ENCODE measurements at places on chromosomes 5 and 9.
A peak's percentile ranks its signal among the peaks of the same experiment; 100 is the strongest.

GRCh38 chr9:130172858-130173665 lies 858 bp downstream of the NCS1 start:
- DNase-seq: peak; percentile 36

DNA sequence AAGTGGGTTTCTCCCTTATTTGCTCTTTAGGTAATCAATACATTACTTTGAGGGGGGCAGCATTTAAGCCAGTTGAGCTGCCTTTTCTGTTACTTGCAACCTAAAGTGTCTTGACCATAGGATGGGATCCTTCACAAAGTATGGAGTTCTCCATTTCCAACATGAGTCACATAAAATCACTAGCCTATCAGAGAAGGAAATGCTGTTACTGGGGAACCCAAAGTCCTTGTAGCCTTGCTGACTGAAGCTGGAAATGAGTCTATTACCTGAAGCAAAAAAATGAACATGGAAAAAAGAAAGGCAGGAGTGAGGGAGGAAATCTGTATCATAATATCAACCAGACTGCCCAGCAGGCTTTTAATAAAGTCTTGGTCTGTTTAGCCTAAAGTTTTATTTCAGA lies 42.8 kb upstream of the SLIT3 start:
- no peak for DNase-seq

GRCh38 chr9:96075111-96075510 lies 199.6 kb downstream of the ERCC6L2 start:
- DNase-seq: no peak

GRCh38 chr5:117800261-117800660 lies 1188.1 kb downstream of the DTWD2 start:
- no peak for DNase-seq

GRCh38 chr9:121566481-121567465 lies 67.1 kb upstream of the GGTA1 start:
- DNase-seq: no peak

DNA sequence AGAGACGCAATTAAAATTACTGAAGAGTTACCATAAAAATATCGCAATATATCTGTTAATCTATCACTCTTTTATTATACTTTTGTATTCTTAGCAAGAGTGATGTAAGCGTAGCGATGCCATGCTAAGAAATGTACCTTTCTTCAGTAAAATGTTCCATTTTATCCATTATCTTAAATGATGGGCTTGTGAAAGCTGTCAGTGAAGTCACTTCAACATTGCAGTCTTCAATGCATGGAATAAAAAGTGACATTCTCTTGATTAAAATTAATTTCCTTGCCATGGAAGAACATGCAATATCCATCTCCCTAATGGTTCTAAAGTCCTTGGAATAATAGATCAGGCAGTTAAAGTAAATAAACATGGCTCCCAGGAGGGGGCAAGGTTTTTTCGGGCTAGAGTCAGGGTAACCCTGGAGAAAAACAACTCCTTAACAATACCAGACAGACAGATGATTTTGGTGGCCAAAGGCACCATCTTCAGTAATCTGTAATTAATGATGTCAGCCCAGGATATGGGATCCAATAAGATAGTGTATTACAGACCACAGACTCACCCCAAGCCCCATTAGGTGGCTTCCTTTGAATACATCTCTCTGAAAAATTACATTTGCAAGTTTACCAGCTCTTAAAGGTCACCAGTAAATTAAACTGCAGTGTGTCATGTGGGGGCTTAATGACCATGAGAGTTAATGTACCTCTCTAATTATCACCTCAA lies 677.1 kb downstream of the DTWD2 start:
- DNase-seq: no peak

DNA sequence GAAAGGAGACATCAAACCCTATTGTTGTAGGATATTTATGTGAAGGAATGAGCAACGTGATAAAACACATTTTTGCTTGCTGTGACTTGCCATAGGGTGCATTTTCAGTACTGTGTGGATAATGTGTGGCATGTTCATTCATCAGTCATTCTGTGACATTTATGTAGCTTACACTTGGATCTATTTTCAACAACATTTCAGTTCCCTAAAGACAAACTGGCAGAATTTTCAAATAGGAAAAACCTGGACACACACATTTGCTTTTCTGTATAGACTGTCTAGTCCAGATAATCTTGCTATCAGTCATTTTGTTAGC lies 127.7 kb downstream of the TMC1 start:
- no peak for DNase-seq

DNA sequence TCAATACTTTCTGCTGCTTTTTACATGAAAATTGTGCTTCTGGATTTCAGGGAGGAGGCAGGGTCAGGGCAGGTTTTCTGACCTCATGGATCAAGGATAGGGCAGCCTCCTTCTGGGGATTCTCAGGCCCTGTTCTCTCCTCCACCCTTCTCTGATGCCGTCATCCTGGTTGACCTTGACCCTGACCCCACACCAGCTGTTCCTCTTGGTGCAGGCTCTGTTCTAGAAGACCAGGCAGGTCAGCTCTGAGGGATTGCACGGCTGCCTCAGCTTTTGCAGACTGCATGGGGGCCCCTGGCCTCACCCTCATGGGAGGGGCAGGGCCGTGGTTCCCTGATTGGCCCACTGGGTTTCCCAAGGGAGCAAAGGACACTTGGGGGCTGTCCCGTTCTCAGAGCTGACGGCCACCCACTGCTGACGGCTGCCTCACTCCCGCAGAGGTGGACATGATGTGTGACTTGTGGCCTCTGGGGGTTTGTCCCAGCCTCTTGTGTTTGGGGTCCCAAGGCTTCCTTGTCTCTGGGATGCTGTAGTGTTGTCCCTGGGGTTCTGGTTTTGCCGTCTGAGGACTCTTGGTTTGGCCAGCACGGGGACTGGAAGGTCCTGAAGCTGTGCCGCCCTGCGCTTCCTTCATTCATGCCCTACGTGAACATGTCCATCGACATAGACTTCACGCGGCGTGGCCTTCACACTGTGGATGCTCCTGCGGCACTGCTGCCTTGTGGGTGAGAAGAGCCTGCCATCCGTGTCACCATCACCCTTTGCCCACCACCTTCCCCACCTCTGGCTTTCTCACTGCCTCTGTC lies 34.5 kb downstream of the CEP72 start:
- DNase-seq: no peak

DNA sequence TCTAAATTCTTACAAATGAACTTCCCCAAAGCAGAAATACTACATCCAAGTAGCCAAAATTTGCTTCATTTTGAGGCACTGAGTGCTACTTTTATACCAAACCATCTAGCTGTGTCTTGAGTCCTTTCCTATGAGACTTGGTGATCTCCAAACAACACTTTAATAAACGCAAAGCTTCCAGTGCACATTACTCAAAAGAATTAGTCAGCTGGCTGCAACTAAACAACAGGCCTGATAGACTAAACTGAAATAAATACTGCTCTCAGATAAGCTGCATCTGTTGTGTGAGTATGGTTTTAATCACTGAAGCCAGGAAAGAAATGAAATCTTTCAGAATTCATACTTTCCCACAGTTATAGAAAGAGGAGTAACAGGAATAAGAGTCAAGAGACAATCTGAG lies 80.3 kb downstream of the VCAN start:
- no peak for DNase-seq

GRCh38 chr5:143041461-143041860 lies 271.3 kb downstream of the ARHGAP26 start:
- DNase-seq: no peak

DNA sequence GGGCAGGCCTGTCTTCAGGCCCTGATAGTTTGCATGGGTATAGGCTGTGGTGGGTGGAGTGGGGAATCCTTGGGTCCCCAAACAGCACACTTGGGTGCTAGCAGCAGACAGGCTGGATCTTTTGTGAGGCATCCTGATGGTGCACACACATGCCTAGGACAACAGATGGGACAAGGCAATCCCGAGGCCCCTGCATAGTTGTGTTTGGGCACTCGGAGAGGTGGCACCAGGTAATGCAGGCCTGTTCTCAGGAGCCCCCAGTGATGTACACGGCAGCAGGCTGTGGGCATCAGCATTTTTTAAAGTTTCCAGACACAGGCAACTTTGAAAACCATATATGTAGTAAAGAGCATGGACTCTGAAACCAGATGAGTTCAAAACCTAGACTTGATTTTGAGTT lies 65.4 kb downstream of the EPB41L4A start:
- DNase-seq: no peak

DNA sequence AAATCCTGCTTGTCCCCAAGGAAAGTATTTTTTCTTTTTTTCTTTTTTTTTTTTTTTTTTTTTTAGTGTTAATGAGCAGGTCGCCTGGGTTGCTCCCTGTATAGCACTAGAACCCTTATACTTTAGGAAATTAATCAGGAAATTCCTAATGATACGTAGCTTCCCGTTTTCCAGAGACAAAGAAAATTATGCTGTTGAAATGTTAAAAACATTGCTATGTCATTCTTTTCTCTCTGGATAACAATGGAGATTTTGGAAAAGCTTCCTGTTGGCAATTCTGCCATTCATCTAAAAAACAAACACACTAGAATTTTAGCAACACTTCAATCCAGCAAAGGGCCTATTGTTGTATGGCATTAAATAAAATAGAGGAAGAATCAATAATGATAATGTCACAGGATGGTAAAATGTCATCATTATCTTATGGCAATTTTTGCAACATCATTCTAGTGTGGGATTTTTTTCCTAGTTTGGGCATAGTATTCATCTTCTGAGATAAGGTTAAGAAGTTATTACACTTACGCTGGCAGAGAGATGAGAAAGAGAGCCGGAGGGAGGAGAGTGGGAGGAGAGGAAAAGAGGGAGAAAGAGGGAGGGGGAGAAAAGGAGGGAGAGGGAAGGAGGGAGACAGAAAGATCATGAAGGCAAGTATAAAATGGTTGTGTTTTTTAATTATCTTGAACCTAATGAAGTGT lies 315.8 kb upstream of the PDE4D start:
- no peak for DNase-seq

GRCh38 chr5:85140471-85140870 lies 755.8 kb upstream of the EDIL3 start:
- DNase-seq: no peak

- DNase-seq: no peak
Measured at GRCh38 chr5:158381614-158382160, 522.7 kb upstream of the CLINT1 start.

- no peak for DNase-seq
Measured at GRCh38 chr5:14502294-14502690, 79.3 kb upstream of the OTULINL start.

GRCh38 chr9:134554373-134555093 lies 87.1 kb upstream of the COL5A1 start:
- DNase-seq: no peak

DNA sequence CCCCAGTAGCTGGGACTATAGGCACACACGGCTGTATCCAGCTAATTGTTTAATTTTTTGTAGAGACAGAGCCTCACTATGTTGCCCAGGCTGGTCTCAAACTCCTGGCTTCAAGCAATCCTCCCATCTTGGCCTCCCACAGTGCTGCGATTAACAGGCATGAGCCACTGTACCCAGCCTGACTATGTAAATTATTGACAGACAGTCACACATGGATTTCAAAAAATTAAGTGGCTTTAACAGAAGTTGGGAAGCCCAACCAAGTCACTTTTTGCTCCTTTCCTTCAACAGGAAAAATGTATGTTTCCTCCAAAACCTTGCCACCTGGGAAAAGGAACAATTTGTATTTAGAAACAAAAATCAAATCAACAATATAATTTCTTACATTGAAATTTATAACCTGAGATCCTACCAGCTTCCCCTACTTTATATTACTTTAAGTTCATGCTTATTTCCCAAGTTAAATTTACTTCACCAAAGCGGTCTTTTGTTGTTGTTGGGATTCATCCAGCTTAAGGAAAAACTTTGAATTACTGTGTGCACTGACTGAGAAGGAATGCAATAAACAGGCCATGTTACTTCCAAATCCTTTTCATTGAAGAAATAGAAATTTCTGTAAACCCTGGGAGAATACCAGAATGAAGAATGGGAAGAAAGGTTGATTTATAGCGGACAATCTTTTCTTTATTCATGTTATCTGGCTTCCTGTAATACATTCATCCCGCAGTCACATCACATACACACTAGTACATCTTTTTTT lies 8.6 kb downstream of the PCA3 start:
- DNase-seq: no peak

- DNase-seq: no peak
Measured at GRCh38 chr5:124677374-124678351, 68.8 kb downstream of the ZNF608 start.

GRCh38 chr5:30287890-30288289 lies 905.6 kb upstream of the CDH6 start:
- no peak for DNase-seq

GRCh38 chr5:17679597-17680203 lies 45.4 kb downstream of the TAF11L14 start:
- DNase-seq: no peak

GRCh38 chr9:16132513-16132912 lies 579.7 kb downstream of the CCDC171 start:
- DNase-seq: no peak

GRCh38 chr5:73859696-73860095 lies 233.7 kb downstream of the ARHGEF28 start:
- DNase-seq: peak; percentile 86

GRCh38 chr9:134168757-134169550 lies 4.6 kb upstream of the RNU6ATAC start:
- no peak for DNase-seq

DNA sequence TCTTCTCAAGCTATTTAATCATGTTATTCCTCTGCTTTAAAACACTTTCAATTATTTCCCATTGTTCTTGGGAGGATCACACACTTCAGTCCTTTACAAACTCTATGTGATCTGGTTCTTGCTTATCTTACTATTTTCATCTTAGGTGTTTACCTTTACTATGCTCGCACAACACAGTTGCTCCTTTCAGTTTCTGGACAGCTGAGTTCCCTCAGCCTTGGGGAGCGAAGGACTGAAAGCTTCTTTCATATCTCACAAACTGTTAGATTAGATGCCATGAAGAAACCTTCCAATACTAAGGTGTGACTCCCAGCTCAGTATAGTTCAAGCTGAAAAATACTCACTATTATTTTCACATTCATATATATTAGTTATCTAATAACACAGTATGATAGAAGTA lies 117.9 kb downstream of the CDC42SE2 start:
- no peak for DNase-seq

DNA sequence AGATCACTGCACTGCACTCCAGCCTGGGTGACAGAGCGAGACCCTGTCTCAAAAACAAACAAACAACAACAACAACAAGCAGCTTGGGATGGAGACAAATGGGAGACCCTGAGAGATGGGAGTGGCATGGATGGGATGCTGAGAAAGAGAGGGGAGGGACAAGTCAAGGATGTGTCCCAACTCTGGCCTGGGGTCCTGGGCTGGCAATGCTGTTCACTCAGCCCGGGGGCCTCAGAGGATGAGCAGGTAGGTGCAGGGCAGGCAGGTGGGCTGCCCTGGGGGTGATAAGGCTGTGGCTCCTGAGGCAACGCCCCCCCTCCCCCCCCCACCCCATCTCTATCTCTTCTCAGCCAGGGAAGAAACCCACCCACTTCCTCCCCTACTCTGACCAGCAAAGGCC lies 123.0 kb downstream of the LHX2 start:
- DNase-seq: no peak

GRCh38 chr5:355958-356357 lies 34.4 kb downstream of the AHRR start:
- DNase-seq: no peak

DNA sequence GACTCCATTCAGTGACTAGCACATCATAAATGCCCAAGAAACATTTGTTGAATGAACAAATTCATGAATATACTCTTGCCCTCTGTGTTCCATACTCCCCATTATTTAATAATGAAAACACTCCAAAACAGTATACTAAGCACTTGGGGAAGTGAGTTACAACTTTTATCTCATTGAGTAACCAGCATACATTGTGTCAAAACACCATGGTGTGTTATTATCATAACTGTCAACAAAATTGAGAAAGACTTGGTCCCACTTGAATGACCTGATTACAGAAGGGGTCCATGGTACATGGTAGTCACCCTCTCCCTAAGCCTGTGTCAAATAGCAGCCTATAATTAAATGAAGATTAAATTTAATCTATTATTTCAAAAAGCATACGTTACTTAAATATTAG lies 16.2 kb downstream of the ANKH start:
- no peak for DNase-seq
